ENCODE measurements at places on chromosomes 16 and 17.

GRCh38 chr17:45432405-45433158, at the start of gene ARHGAP27:
ARHGAP27 (minus strand) TSS chr17:45432870; CDS start chr17:45430279, 2,591 bp downstream.
- DNase-seq = peak; percentile 64

DNA sequence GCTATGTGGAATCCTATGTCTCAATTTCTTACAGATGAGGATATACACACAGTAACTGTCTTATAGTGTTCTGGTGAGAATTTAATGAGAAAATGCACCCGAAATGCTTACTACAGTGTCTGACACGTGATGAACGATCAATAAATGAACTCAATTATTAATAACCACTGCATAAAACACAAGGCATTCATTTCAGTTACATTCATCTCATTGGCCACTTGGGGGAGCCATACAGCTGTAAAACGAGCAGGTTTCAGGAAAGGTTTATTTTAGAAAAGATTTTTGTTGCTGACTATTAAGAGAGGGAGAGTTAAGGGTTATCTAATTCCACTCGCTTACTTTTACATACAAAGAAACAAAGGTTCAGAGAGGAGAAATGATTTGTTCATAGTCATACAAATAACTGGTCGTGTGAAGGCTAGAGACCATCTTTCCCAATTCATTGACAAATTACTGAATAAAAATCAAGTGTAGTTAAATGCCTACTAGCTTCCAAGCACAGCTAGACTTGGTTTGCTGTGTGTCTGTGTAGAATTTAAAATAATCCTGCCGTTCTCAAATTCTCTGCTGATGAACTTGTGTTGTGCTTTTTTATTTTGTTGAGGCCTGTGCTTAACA, 160.1 kb downstream of the MAP2K4 start:
- no peak for DNase-seq

DNA sequence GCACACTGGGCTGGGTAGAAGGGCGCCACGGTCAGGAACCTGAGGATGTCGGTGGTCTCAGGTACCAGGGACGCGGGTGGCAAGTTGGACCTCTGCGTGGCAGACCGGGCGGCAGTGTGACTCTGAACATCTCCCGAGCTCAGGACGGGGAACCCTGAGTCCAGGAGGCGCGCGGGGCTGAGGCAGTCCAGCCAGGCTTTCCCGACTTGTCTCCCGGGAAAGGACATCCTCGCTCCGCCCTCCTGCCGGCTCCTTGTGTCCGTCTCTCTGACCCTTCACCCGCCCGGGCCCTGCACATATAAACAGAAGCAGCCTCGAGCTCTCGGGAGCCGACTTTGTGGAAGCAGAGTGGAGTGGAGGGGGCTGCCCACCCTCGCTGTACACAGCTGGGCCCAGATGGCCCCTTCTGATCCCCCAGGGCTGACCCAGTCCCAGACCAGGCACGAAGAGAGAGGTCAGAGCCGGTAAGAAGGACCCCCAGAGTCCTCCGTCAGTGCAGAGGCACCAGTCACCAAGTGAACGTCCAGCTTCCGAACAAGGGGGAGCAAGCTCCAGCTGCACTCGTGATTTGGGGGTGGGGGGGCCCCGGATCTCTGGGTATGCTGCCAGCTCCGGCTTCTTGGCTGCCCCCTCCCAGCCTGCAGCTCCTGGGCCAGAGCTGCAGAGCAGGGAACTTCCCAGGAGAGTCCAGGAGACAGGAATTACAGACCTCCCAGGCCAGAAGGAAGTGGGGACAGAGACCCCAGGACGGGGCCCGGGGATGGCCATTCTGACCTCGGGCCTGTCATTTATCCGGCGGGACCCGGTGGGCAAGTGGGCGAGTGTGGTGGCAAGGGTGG, 8.5 kb upstream of the P2RX1 start:
- DNase-seq = no peak

GRCh38 chr16:82108774-82109173, 61.2 kb downstream of the MPHOSPH6 start:
- no peak for DNase-seq

DNA sequence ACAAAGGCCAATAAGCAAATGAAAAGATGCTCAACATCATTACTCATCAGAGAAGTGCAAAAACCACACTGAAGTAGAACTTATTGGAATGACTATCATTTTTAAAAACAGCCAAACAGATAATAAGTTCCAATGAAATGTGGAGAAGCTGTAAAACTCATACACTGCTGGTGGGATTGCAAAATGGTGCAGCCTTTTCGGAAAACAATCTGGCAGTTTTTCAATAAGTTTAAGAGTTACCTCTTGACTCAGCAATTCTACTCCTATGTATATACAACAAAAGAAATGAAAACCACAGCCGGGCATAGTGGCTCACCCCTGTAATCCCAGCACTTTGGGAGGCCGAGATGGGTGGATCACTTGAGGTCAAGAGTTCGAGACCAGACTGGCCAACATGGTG, 49.3 kb downstream of the AKAP10 start:
- no peak for DNase-seq

GRCh38 chr17:81519284-81520020, 6.9 kb upstream of the ACTG1 start:
- DNase-seq = peak; percentile 81

Measured in activated CD8-positive, alpha-beta memory T cell treated with anti-CD3 and anti-CD28 coated beads for 24 hours (primary cell).